ENCODE measurements at places on chromosomes 4 and X. TPM values are rescaled to one million over a fixed set of nuclear protein-coding genes. Genes with fewer than 3 reads are reported as not detected.

GRCh38 chrX:77446908-77447652 lies at the start of gene FGF16:
Gene FGF16 (plus strand): TSS chrX:77447389. CDS start chrX:77447675, 286 bp downstream.
- DNase-seq = peak; percentile 36

ALPK1 gene
- 1.5 TPM for polyA plus RNA-seq

BTK gene
- 0.21 TPM for polyA plus RNA-seq

- no peak for DNase-seq
Measured at GRCh38 chrX:56498756-56499155, 64.7 kb upstream of the UBQLN2 start.

ERAS gene
- 0.14 TPM for polyA plus RNA-seq

DNA sequence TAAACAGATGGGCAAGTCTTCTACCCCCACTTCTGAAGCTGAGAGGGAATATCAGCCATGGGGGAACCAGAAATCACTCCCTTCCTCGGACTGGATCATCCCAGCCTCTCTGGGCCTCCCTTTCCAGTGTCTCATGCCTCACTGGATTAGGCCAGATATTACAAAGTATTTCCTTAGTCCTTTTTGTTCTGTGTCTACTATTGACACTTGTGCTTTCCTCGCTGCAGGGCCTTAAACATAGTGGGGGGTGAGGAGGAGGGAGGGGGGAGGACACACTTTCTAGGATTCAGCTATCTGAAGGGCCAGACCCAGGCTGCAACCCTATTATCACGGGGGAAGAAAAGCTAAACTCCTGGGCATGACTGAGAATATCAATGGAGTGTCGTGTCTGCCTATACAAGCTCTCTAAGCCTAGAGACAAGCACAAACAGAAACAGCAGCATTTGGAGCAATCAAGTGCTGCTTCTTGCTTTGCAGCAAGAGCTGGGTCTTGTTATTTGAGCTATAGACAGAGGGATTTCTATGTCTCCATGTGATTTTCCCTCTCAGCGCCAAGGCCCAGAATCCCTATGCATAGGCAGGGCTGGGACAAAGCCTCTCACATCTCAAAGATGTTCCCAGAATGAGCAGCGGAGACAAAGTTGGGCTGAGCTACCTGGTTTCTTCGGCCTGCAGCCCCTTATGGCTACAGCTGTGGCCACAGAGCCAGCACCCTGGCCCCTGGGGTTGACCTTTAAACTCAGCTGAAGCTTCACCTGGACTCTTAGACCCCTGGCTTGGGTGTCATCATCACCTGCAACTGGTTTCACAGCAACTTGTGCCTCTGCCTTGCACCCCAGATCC lies 20.2 kb downstream of the PJA1 start:
- DNase-seq = no peak

- DNase-seq = no peak
Measured at GRCh38 chr4:91087743-91088142, 960.5 kb downstream of the CCSER1 start.

DNA sequence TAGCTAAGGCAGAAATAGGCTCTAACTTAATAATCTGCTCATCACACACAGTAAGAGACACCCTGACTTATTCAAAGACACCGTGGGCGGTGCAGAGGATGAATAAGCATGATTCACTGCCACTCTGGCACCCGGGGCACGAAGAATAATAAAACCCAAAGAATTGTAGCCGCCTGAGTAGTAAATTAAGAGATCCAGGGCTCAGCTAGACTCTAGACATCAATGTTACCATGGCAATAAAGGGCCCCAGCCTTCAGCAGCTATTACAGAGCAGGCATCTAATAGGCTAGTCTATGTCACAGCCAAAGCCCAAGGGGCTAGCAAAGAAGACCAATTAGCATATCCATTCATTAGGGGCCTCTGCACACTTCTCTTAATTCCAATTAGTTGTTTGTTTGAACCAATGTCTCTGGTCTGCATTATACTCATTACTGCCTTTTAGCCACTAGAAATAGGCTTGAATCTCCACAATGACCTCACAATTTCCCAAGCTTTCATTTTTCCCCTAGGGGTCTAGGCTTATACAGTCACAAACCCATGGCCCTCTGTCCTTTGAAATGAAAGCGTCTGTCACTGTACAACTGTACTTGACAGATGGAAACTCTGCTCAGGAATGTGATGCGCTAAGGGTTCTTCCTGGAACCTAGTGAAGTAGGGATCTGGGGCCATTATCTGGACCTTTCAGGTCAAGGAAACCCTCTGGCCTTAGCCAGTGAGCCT lies 3.0 kb upstream of the ATP1B4 start:
- no peak for DNase-seq

CPLX1 gene
- 1.4 TPM for polyA plus RNA-seq

DNA sequence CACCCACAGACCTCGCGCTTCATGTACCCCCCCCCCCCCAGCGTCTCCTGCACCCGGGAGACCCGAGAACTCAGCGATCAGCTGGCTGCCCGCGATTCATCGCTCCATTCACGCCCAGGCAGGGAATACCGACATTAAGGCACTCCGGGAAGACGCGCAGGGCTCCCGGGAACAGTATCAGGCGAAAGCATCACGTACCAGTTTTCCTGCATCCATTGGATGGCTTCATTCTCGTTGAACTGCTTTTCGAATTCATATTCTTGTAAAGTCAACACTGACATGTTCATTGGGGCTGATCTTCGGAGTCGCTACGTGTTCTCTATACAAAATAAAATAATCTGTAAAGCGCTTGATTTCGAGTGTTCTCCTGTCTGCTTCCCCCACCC lies 373 bp downstream of the ELOVL6 start:
- DNase-seq = peak; percentile 45

GRCh38 chr4:24235618-24236017 lies 345.8 kb upstream of the PPARGC1A start:
- no peak for DNase-seq

- peak; percentile 49 for DNase-seq
Measured at GRCh38 chr4:163167333-163167626, 590 bp upstream of the NAF1 start.

DNA sequence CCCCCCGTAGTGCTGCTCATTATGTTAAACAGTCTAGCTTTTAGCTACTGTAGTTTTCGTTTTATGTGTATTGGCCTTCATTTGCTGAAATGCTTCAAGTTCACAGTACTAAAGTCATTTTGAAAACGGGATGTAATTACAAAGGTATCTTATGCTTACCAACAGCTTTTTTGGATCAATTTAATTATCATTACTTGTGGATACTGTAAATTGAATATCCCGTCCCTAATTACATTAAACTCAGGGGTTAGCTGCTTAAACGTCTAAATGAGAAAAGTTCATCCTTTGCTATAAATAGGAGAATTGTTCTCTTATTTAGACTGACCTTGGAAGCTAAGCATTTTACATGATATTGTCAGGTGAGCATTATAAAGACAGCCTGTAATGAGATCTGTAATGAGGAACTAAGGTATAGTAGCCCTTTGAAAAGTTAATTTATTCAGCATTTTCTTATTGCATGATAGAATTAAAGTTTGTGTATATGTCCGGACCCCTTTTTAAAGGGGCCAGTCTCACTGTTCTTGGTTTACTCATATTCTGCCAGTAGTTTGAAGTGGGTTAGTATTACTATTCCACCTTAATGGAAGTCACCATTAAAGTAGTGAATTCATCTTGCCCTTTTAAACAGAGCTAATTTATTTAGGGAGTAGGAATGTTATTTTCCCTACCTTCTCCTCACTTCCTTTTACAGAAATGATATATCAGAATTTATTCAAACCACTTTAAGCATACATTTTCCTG lies 252.6 kb downstream of the TENM3 start:
- no peak for DNase-seq

ETNPPL gene
- not detected for polyA plus RNA-seq

GRCh38 chr4:10098780-10099160 lies 17.8 kb downstream of the WDR1 start:
- no peak for DNase-seq

DNA sequence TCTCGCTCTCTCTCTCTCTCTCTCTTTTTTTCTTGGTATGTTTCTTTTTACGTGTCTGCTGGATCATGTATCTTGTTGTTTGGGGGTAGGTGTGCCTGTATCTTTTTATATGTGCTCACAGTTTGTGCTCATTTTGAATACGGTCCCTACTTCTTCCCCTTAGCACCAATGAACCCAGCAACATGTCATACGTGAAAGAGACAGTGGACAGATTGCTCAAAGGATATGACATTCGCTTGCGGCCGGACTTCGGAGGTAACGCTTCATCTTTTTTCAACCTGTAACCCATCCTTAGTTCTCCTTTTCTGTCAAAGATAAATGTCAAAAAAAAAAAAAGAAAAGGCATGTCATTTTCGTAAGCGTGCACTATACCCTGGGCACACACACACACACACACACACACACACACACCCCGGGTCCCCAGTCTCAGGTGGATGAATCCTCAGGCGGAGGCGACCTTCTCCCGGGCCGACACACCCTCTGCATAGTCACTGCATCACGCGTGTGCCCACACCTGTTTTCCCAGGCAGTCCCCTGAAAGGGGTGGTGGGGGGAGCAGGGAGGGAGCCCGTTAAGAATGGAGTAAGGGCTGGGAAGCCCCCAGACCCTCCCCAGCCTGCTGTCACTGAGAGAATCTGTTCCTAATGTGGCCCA lies 511 bp downstream of the GABRB1 start:
- no peak for DNase-seq

- DNase-seq = peak; percentile 80
Measured at GRCh38 chrX:45771560-45772340, 571.1 kb upstream of the DIPK2B start.

VCX3B gene
- not detected for polyA plus RNA-seq

DNA sequence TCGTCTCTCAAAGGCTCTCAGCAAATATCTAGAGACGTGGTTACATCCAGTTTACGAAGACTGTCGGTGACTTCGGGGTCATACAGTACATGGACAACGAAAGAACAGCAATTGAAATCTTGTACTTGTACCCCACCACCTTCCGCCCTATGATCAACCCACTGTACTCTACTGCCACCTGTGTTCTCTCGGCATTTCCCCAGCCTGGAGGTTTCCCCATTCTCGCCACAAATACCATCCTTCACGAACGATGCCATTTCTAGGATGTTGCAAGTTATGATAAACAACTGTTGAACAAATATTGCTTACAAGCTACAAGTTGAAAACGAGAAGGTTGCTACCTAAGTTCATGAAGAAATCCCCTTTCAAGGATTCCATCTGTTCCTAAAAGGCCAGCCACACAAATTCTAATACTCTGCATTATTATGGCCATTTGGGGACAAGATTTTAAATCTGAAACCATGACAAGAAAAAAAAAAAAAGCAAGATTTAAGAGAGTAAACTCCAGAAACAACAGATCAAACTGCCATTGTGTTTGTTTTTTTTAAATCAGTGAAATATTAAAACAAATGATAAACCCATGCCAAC lies 1.6 kb downstream of the APBB2 start:
- DNase-seq = peak; percentile 86

GRCh38 chr4:132108784-132109183 lies 1040.3 kb upstream of the PCDH10 start:
- no peak for DNase-seq

GRCh38 chrX:68669871-68670270 lies 22.4 kb downstream of the STARD8 start:
- DNase-seq = no peak

DNA sequence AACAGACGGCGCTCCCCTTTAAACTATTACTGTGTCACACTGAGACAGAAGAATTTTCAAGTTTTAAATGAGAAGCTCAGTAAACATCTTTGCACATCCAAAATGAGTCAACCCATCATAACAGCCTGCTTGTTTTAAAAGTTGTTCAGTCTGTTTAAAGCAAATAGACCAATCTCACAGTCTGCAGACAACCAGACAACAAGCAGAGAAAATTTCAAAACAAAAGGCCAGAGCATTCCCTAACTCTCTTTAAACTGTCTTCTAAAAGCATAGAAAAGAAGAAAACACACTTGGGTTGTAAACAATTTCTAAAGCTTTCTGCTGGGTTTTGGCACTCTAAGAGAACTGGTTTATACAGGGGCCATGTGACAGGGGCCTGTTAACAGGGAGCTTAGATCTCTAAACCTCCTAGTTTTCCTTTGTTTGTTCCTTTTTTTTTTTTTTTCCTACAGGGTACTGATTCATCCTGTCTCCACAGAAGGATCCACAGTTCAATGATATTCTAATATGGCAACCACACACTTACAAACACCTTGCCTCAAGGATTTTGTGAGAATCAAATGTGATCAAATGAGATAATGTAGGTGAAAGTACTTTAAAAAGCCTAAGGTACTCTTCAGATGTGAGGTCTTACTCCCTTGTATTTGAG lies 100.8 kb upstream of the MAML3 start:
- DNase-seq = peak; percentile 37
